ENCODE measurements at places on chromosomes 13 and 19.

DNA sequence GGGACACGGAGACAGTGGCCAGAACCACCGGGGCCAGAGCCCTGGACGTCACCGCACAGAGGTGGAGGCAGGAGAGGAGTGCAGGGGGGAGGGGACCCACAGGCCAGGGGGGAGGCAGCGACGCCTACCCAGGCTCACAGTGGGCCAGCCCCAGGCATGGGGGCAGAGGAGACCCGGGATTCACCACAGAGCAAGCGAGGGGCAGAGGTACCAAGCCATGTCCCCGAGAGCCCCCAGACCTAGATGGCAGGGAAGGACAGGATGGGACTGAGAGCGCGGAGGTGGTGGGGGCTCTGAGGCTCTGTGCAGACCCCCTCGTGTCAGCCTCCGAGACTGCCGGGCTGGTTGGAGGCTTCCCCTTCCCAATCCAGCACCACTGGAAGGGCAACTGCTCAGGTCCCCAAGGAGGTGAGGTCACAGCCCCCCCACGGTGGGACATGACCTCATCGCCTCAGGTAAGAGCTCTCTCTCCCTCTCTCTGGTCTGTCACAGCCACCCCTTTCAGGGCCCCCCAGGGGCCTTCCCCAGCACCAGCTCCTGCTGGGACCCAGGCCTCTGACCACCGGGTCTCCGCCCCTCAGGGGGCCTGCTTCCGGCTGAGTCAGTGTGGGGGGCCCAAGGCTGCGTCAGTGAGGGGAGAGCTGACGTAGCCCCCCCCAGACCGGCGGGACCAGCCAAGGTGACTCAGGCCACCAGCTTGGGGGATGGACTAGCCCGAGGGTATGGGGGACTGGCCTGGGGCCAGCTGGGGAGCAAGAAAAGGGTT is 2.2 kb upstream of the IL11 start:
- no peak for DNase-seq

DNA sequence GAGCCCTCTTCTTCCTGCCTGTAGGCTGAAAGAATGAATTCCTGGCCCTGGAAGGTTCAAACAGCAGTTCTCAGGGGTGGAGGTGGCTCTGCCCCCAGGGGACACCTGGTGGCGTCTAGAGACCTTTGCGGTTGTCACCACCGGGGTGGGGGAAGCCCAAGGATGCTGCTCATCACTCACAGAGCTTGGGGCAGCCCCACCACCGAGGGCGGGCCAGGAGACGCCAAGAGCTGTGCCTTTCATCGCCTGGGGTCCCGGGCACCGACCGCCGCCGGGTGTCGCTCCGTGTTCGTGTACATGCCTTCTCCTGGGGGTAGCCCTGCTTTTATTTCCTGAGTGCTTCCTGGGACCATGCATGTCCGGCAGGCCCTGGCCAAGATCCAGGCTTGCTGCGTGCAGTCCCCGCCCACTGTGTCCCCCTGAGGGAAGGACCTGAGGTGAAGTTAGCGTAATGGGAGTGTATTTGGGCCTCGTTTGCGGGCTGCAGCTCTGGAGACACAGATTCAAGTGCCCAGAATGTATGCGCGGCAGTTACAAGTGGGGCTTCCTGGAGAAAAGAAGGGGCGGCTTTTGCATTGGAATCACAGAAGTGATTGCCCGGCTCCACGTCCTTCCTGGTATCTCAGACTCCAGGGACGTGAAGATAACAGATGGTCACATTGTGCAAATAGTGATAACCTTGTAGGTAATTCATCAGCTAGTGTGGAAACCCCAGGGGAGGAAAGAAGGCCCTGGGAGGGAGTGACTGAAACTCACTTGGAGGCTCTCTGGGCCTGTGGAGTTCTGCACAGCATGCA is 7.8 kb downstream of the DOT1L start:
- DNase-seq = no peak

DNA sequence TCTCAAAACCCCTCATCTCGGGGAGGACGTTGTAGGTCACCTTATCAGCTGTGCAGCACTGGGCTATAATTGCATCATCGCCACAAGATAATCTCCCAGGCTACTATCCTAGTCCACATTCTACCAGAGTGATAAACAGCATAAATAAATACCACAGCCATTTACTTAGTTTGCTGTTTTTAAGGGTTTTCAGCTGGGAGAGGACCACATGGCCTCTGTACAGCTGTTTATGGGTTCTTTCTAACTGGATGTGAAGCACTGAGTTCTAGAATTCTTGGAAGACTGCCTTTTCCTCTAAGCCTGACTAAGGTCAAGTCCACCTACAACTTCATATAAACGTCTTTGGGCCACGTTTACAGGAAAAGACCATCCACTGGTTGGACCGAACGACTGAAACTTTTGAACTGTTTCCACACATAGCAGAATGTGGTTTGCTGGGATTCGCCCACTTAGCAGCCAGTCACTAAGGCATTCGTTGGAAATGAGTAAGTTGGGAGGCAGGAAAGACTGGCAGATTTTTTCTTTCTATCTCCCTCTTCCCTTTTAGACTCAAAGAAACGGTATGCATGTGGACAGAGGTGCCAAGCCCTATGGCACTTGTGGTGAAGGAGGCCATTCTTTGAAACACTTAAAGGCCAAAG is 752.5 kb upstream of the SGCG start:
- no peak for DNase-seq

DNA sequence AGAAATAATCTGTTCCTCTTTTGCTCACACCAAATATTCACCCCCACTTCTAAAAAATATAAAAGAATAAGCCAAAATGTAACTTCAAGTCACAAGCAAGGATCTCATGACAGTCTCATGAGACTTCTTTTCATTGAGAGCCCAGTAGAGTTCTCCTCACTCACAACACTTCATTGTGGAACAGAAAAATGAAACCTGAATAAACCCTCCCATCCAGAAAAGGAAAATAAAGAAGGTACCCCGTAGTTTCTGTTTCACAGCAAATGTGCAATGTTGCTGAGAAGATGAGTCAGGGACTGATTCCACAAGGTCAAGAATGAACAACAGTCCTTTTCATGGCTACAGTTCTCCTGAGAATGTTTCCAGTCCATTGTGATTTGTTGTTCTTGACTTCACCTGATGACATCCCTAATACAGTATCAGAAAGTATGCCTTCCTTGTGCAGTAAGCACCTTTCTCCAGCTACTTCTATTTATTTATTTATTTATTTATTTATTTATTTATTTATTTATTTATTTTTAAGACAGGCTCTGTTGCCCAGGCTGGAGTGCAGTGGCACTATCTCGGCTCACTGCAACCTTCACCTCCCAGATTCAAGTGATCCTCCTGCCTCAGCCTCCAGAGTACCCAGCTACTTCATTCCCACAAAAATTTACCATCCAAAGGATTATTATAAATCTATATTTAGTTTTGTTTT is 6.4 kb upstream of the ZNF841 start:
- no peak for DNase-seq

DNA sequence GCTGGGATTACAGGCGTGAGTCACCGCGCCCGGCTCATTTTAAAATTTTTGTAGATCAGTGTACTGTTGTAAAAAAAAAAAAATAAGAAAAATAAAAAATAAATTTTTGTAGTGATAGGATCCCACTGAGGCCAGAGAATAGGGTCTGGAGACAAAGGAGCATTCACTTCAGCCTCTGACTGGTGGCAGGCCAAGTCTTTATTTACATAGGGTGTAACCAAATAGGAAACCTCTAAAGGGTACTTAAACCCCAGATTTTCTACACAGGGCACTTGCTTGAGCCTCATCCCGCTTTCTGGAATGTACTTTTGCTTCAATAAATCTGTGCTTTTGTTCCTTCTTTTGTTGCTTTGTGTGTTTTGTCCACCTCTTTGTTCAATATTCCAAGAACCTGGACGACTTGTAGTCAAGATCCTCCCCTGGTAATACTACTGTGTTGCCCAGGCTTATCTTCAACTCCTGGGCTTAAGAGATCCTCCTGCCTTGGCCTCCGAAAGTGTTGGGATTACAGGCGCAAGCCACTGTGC is 2.1 kb upstream of the PDCD2L start:
- DNase-seq = peak; percentile 24

DNA sequence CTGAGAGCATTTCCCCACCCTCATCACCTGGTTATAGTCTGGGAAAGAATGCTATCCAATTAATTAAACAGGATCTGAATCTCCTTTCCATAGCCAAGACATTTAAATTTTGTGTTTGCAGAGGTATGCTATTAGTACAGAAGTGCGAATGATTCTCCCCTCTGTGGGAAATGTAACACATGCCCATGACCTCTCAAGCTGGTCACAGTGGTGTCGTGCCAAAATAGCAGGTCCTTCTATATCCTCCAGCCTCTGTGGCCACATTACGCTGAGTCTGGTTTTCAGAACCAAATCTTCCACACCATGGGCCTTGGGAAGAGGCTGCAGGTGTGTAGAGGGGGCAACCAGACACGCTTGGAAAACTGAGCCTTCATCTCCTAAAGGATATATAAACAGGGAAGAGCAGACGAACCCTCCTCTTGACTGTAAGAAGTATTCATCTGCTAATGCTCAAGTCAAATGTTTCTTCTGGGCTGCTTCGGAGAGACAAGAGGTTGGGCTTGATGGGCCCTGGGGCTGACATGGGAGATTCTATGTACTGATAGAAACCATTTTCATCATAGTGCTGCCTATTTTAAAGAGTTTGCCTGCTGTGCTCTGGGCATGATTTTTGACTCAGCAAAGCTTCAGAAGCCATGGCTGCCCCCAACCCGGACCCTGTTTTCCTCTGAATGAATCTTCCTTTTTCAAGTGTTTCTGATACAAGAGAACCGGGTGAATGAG is 197.6 kb downstream of the DNAJC15 start:
- no peak for DNase-seq

- no peak for DNase-seq
These were observed 43.3 kb downstream of the ZNF93 start for GRCh38 chr19:19943848-19944582.

- no peak for DNase-seq
These were observed 166.7 kb upstream of the TSHZ3 start for GRCh38 chr19:31515931-31516330.

Data from NCI-H460 (cell line).